ENCODE measurements at places on chromosomes 3 and 15.

DNA sequence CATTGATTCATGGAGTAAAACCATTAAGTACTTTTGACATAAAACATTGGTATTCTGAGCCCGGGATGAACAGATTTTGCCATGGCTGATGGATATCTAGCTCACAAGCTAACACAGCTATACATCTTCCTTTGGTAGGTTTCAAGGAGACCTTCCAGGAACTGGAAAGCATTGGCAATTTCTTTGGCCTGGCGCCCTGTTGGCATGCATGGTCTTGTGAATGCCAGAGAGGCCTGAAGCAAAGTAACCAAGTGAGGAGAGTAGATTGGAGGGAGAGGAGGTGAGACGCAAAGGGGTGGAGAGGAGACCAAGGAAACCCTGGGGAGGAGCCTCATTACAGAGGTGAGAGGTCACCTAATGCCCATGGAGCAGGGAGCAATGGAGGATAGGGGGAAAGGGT lies 67.2 kb downstream of the SQOR start:
- DNase-seq, result no peak

DNA sequence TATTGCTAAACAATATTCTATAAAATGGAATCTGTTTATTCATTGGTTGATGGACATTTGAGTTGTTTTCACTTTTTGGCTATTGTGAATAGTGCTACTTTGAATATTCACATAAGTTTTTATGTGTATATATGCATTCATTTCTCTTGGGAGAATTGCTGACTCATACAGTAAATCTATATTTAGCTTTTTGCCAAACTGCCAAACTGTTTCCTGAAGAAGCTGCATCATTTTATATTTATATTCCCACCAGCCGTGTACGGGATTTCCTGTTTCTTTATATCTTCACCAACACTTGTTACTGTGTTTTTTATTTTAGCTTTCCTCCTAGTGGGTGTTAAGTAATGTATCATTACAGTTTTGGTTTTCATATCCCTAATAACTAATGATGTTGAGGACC lies 12.5 kb upstream of the TCAIM start:
- DNase-seq, result no peak

DNA sequence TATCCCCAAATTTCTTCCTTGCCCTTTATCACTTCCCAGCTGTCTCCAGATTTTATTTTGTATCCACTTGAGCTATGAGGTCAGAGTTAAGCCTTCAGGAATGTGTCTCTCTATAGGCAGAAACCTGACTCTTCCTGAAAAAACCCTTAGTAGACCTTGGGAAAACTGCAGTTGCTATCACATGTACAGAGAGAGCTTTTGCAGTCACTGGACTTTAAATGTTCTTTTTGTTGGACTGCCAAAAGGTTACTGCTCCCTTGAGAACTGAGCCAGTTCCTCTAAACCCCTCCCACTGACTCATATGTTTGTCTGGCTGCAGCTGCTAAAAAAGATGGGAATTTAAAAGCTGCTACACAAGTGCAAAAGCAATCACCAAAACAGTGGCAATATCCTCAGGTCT lies 169.1 kb upstream of the CCDC54 start:
- DNase-seq, result peak; percentile 95

- DNase-seq, result no peak
Measured at GRCh38 chr15:95770196-95770595, 560.3 kb upstream of the NR2F2 start.

DNA sequence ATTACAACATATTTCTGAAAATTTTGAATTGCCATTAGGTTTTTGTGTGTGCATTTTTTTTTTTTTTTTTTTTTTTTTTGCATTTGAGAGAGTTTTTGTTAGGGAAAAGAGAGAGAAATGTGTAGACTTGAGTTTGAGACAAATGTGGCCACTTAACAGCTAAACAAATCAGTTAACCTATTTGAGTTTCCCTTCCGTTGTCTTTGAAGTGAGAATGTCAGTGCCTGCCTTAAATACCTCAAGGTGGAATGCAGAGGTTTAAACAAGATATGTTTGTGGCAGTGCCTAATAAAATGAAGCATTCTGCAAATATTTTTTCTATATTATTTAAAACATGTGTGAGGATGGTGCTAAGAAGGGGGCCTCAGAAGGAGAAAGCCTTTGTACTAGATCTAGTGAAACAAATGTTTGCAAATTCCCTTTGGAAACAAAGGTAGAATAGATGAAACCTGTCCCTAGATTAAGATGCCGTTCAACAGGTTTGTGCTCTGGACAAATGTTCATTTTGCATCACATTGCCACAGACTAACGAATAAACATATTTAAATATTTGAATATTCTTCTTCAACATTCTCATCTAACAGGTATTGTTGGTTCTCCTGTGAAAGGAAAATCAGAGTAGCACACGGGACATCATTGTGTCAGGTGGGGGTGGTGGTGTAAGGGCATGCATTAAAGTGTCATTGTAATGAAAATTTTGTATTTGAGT lies 80.7 kb downstream of the SATB1 start:
- no peak for DNase-seq

DNA sequence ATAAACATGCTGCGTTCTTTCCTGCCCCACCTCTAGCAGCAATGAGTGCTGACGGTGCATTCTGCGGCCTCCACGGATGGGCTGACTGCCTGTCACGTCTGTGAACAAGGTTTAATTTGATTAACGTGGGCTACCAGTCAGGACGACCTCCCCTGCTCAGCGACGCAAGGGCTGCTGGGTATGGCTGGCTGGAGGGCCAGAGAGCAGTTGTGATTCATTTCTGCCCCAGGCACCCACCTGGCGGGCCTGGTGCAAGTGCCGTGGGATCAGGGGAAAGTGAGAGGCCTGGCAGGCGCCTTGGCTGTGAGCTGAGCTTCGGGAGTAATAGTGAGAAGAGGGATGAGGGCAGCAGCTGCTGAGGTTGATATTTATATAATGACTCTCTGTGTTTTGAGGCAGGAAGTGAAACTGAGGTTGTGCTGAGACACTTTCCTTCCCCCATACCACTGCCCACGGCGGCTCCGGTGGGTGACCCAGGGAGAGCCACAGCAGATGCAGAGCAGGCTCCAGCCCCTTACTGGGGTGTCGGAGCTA lies 190.4 kb upstream of the BCL6 start:
- no peak for DNase-seq

All from AG04450 (cell line).